ENCODE measurements at places on chromosomes 4 and X. TPM values are rescaled to one million over a fixed set of nuclear protein-coding genes. Genes with fewer than 3 reads are reported as not detected.

GRCh38 chr4:48841045-48841827 is 10.3 kb downstream of the OCIAD1 start:
- DNase-seq = no peak
- H3K4me1 ChIP-seq = no peaks in the 10 kb centered on the region
- H3K4me3 ChIP-seq = no peak overlapping the region
- H3K27ac ChIP-seq = no peak overlapping the region
- peaks cover 16% of the 10 kb centered on the region for H3K36me3 ChIP-seq

DNA sequence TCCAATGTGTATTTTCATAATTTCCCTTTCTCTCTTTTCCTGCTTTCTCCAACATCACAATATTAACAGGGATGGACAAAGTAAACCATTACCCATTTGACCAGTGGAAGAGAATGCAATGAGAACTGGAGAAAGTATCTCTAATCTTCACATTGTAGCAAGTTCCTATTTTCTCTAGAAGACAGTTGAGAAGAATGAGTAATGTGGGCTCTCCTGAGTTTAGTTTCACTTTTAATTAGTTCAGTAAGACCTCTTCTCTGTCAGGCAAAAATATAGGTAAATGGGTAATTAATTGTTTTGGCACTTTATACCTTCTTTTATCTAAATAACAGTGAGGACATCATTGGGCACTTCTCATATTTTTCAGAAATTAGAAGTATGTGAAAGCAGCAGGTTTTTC is 602.0 kb downstream of the GLUD2 start:
- no peak overlapping the region for H3K4me3 ChIP-seq
- no peaks in the 10 kb centered on the region for H3K4me1 ChIP-seq
- H3K27me3 ChIP-seq = no peaks in the 10 kb centered on the region
- no peaks in the 10 kb centered on the region for H3K36me3 ChIP-seq
- no peak for DNase-seq
- H3K27ac ChIP-seq = no peak overlapping the region

- no peak for DNase-seq
- no peaks in the 10 kb centered on the region for H3K36me3 ChIP-seq
- H3K27ac ChIP-seq = no peak overlapping the region
- H3K4me3 ChIP-seq = no peak overlapping the region
- H3K27me3 ChIP-seq = no peaks in the 10 kb centered on the region
- no peaks in the 10 kb centered on the region for H3K4me1 ChIP-seq
Measured at GRCh38 chr4:114691865-114692264, 93.3 kb downstream of the UGT8 start.

DNA sequence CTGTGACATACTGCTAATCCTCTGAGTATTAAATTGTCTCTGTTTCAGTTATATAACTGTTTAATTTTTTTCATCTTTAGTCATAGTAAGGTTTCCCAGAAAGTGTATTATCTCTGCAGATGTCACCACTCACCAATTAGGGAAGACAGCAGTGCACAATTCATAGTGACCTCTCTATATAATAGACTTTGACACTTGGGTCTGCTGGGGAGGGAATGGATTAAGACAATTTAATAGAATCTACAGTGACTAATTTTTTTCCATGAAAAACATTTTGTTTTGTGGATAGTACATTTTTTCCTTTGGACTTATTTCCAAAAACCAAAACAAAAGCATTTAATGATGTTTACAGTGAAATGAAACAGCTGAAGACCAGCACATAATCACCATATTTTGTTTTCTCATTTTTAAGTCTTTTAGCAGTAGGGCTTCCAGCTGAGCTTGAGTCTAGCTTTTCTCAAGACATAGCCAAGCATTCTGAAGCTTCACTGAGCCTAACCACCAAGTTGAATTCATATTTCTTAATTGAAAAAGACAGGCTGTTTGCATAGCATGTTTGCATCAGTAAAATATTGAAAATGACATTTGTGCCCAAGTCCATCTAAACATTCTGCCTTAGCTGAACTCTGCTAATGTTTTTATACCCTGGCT is 69.5 kb downstream of the PCDH19 start:
- no peaks in the 10 kb centered on the region for H3K27me3 ChIP-seq
- H3K4me3 ChIP-seq = no peak overlapping the region
- H3K36me3 ChIP-seq = no peaks in the 10 kb centered on the region
- no peaks in the 10 kb centered on the region for H3K4me1 ChIP-seq
- no peak for DNase-seq

DNA sequence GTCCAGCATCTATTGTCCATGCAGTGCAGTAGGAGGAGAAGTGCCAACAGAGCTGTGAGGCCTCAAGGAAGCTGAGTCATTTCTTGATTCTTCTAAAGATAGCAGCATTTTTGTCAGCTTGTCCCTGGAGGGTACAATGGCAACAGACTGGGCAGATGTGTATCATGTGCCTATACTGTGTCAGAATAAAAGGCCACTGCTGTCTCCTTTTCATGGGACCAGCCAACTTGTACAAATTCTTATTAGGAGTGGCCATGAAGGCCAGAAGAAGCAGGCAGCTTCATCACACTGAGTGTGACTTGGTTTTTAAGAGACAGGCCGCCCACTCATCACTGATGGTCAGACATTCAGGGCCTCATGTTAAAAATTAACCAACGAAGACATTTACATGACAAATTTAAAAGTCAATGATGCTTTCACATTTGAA is 185.0 kb upstream of the FAM241A start:
- no peaks in the 10 kb centered on the region for H3K27me3 ChIP-seq
- H3K4me1 ChIP-seq = no peaks in the 10 kb centered on the region
- H3K36me3 ChIP-seq = no peaks in the 10 kb centered on the region
- H3K4me3 ChIP-seq = no peak overlapping the region
- H3K27ac ChIP-seq = no peak overlapping the region

GRCh38 chrX:119647552-119648420 is 41.6 kb upstream of the NKRF start:
- no peak overlapping the region for H3K4me3 ChIP-seq
- no peak overlapping the region for H3K27ac ChIP-seq
- DNase-seq = no peak
- H3K27me3 ChIP-seq = no peaks in the 10 kb centered on the region
- no peaks in the 10 kb centered on the region for H3K4me1 ChIP-seq

- H3K36me3 ChIP-seq = no peaks in the 10 kb centered on the region
- H3K4me1 ChIP-seq = peaks cover 5% of the 10 kb centered on the region
- H3K27me3 ChIP-seq = no peaks in the 10 kb centered on the region
- no peak overlapping the region for H3K27ac ChIP-seq
Measured at GRCh38 chr4:144171697-144172096, 31.2 kb upstream of the GYPA start.

- no peaks in the 10 kb centered on the region for H3K4me1 ChIP-seq
- no peak overlapping the region for H3K4me3 ChIP-seq
- no peaks in the 10 kb centered on the region for H3K36me3 ChIP-seq
- H3K27ac ChIP-seq = no peak overlapping the region
Measured at GRCh38 chr4:153741541-153741940, 18.3 kb downstream of the RNF175 start.

ARHGAP10 gene
- total RNA-seq = 32.3 TPM

NR3C2 gene
- 5.3 TPM for total RNA-seq

GATA1 gene
- total RNA-seq = not detected

TCP11X2 gene
- not detected for total RNA-seq
